ENCODE measurements at places on chromosomes 16 and 17.

GRCh38 chr16:72427051-72427782 lies 255.3 kb upstream of the PMFBP1 start:
- no peak for DNase-seq

DNA sequence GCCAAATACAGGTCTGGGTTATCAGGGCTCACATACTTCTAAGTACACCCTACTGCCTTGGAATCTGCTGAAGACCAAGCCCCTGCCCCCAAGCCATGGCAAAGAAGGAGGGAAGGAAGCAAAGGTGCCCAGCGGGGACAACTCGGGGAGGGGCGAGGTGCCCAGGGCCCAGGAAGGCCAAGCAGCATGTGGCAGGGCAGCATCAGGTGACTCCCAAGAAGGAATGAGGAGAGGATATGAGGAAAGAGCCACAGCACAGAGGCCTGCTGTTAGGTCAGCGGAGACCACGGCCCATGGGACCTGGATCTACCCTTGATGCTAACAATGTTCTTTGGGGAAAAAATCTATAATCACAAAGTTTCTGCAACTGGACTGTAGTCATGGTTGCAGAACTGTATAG lies 142.6 kb upstream of the CRHR1 start:
- DNase-seq: no peak

DNA sequence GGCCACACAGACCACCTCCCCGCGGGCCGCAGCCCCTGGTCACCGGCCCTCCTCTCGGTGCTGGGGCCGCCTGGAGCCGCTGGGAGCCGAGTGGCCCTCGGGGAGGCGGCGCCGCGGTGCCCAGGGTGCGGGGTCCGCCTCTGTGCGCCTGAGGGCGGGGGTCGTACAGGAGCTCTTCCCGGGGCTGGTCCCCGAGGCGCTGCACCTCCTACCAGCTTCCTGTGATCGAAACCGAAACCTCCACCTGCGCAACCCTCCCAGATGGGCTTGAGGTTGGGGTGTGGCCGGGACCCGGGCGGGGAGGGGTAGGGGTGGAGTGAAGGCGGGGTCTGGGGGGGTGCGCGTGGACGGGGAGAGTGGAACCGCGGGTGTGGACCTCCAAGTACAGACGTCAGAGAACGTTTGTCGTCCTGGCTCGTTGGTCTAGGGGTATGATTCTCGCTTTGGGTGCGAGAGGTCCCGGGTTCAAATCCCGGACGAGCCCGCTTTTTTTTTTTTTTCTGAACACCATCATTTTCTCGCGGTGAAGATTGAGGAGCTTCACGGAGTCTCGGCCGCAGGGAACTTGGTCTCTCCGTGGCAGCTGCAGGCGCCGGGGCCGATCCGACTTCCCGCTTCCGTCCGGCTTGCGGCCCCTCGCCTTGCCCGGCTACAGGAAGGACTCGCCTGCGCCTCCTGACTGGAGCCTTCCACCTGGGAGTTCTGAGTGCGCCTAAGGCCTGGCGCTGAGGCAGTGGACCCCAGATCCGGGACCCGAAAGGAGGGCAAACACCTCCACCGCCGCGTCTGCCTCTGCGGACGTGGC lies 23.9 kb downstream of the ZNF213 start:
- DNase-seq: peak; percentile 73

DNA sequence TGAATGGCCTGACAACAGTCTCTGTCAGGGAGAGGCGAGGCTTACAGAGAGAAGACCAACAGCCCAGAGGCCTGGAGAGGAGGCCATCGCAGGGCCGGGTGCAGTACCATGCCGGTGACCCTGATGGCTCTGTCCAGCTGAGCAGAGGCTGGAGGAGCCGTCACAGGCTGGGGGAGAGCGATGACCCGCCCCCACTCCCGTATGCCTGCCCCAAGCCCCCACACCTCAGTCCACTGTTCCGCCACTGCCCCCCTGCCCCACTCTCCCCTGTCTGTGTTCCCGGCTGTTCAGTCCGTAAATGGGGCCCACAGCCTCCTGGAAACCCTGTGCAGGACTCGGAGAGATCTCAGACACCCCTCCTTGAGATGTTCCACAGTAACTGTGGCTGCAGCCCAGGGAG lies 12.8 kb upstream of the FAM83G start:
- DNase-seq: no peak

GRCh38 chr16:77868052-77868451 lies 79.7 kb downstream of the VAT1L start:
- DNase-seq: no peak

DNA sequence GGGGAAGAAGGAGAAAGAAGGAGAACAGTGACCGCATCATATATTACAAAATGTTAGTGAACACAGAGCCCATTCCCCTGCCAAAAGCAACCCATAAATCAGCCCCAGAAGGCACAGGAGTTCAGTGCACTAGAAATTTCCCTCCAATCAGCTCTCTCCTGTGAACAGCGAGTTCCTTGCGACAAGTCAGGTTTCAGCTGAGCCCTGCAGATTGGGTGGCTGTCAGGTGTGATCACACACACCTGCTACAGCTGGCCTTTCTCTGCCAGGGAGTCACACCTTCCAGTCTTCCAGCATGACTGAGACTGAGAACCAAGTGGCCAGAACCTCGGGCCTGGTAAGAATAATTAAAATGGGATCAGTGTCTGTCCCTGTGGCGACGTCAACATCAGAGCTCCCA lies 60.2 kb downstream of the SHISA9 start:
- no peak for DNase-seq

DNA sequence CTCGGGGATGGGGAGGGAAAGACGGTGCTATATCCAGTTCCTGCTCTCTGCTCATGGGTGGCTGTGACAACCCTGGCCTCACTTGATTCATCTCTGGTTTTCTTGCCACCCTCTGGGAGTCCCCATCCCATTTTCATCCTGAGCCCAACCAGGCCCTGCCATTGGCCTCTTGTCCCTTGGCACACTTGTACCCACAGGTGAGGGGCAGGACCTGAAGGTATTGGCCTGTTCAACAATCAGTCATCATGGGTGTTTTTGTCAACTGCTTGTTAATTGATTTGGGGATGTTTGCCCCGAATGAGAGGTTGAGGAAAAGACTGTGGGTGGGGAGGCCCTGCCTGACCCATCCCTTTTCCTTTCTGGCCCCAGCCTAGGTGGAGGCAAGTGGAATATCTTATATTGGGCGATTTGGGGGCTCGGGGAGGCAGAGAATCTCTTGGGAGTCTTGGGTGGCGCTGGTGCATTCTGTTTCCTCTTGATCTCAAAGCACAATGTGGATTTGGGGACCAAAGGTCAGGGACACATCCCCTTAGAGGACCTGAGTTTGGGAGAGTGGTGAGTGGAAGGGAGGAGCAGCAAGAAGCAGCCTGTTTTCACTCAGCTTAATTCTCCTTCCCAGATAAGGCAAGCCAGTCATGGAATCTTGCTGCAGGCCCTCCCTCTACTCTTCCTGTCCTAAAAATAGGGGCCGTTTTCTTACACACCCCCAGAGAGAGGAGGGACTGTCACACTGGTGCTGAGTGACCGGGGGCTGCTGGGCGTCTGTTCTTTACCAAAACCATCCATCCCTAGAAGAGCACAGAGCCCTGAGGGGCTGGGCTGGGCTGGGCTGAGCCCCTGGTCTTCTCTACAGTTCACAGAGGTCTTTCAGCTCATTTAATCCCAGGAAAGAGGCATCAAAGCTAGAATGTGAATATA lies 4.8 kb upstream of the LASP1NB start:
- no peak for DNase-seq

DNA sequence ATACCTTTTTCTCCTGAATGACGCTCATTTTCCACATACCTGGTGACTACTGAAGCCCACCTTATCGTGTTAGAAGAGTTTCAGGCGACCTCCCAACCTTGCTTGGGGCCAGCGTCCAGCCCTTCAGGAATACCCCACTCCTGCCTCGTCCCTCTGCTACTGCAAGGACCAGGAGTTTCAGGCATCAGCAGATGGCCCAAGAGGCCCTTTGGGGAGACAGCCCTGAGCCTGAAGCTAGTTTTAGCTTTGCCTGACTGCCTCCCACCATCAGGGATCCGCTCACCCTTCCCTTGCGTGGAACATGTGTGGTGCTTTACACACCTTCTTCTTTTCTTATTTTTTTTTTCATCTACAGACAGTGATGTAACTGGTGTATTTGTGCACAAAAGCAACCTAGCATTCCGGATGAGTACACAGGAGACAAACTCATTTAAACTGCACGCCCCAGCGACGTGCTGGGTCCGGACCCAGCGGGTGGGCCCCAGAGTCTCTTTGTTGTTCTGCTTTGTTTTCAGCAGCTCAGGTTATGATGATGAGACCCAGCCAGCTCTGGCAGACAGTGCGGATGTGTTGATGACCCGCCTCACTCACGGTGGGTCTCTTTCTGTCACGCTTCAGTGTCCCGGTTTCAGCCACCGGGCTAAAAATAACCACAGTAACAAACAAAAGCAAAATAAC lies 242.4 kb downstream of the C16orf95 start:
- DNase-seq: no peak

- DNase-seq: no peak
Observed at GRCh38 chr17:58621174-58621573, 70.7 kb downstream of the TEX14 start.

DNA sequence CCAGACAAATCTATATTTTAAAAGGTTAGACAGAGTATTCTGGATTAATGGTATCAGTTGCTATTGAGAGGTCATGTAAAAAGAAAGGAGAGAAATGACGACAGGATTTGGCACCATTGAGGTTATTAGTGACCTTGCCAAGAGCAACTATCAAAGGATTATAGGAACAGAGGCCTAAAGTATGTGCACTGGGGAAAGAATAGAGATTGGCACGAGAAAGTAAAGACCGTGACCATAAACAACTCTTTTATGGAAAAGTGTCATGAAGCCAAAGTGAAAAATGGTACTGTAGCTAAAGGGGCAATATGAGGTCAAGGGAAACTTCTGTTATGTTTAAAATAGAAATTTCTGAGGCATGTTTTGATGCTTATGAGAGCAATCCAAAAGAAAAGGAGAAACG lies 115.2 kb upstream of the KIF2B start:
- DNase-seq: no peak

DNA sequence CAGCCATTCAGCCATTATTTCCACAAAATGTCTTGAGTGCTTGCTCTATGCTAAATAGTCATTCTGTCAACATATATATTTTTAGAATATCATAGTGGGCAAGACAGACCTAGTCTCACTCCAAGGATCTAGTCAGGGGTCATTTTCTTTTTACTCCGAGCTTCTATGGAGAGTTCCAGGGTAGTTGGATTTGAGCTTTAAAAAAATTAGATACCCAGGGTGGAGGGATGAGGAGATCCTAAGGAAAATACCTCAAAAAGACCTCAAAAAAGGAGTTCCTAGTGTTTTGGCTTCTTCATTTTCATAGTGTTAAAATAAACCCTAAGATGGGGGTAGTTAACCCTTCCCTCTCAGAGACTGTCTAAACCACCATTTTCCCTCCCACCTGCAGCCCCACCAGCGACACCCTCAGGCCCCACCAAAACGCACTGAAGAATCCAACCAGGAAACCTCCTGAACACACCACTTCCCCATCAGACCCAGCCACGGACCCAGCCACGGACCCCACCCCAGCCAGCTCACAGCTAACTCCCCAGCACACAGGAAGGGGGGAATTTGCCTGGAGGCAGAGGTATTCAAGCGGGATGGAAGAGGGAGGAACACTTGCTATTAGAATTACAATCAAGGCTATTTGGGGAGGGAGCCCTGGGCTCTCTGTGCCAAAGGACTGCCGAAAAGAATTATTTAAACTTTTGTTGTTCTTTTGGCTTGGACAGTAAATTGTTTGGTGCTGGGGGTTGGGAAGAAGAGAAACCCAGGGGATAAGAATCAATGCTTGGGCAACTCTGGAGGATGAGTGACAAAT lies 2.2 kb downstream of the ETV4 start:
- no peak for DNase-seq

DNA sequence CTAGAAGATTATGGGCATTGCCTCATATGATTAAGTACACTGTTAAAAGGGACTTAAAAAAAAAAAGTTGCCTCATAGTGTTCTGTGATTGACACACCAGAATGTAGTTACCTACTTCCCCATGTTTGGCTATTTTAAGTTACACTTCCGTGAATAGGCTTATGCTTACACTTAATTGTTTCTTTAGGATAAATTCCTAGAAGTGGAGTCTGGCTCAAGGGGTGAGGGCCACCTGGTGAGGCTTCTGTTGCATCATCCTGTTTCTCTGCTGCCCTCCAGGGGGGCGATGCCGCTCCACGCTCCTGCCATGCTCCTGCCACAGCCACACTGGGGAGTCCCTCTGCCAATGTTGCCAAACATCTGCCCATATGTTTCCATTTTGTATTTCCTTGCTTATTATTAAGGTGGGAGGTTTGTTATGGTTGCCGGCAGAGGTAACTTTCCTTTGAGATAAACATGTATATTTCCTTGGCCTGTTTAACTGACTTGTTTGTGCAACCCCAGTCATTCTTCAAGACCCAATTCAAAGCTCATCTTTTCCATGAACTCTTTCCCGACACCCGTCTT lies 73.1 kb downstream of the KSR1 start:
- DNase-seq: peak; percentile 55

DNA sequence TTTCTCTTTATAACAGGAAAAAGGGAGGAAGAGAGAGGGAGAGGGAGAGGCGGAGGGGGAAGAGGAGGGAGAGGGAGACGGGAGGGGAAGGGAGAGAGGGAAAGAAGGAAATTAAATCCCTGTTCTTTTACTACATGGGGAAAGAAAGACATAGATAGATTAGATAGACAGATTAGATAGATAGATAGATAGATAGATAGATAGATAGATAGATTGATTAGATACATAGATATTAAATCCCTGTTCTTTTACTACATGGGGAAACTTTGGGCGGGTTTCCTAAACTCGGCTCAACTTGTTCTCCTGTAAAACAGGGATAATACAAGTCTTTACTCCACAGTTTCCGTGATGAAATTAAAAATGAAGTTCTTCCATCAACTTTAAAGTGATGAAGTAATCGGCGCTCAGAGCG lies 661 bp downstream of the RFWD3 start:
- DNase-seq: no peak

GRCh38 chr17:50150354-50151040 lies at the start of gene PPP1R9B:
TSS of gene PPP1R9B (minus strand) at chr17:50150677. CDS start at chr17:50150513, 164 bp downstream.
- DNase-seq: no peak

DNA sequence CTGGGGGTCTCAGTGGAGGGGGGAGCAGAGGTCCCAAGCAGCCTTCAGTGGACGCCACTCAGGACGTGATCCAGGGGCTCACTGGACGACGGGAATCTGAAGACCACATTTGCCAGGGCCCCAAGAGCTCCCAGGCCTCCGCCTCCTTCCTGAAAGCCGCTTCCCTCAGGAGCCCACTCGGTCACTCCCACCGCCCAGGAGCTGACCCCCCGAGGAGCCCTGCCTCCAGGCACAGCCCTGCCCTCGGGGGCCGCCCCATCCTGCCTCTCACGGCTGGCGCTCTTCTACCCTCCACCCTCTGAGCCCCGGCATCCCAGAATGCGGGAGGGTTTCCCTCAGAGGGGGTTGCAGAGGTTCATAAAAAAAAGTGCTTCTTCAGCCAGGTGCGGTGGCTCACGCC lies 24.2 kb downstream of the TIMM22 start:
- no peak for DNase-seq

- no peak for DNase-seq
Observed at GRCh38 chr17:81277421-81277820, 17.7 kb downstream of the SLC38A10 start.

DNA sequence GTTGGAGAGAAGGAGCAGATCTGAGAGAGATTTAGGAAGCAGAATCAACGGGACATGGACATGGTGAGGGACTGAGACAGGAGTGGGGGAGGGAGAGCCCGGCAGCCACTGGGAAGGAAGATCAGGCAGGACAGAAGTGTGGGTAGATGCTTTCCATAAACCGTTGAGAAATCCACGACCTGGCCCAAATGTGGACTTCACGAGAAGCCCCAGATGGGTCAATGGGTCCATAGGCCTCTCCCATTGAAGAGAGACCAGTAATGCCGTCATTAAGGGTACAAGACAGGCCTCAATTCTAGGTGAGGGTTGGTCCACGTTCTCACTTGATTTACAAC lies 530 bp upstream of the CCL22 start:
- DNase-seq: no peak
